ENCODE measurements at places on chromosomes 3 and 15. TPM values are rescaled to one million over a fixed set of nuclear protein-coding genes. Genes with fewer than 3 reads are reported as not detected.

Gene GOLGA8A
- total RNA-seq = 47.3 TPM

Gene SPINK8
- not detected for total RNA-seq

Gene TP63
- total RNA-seq = 0.06 TPM

Gene ACAN
- 0.20 TPM for total RNA-seq

DNA sequence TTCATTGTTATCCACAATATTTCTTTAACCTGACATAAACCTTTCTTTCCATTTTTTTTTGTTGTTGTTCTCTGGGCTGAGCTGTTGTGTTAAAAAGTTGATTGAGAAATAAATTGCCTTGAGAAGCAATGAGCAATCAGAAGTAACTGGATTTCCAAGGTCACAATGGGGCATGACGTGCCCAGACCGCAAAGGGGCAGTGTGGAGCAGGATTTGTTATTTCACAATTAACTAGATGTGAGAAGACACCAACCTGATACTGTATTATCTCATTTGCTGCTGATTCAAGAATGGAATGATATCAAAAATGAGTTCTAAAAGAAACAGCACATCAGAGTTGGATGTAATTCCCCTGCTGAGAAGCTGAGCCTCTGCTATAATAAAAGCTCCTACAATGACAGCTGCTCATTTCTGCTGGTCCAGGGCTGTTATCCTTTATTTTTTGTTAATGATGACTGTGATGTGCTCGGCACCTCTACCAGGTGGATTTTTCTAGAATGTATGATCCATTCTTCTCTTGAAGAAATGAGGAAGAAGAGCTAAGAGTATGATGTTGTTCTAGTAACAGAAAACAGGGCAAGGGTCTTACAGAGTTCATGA, 28.1 kb downstream of the CPNE4 start:
- peak; percentile 19 for DNase-seq

DNA sequence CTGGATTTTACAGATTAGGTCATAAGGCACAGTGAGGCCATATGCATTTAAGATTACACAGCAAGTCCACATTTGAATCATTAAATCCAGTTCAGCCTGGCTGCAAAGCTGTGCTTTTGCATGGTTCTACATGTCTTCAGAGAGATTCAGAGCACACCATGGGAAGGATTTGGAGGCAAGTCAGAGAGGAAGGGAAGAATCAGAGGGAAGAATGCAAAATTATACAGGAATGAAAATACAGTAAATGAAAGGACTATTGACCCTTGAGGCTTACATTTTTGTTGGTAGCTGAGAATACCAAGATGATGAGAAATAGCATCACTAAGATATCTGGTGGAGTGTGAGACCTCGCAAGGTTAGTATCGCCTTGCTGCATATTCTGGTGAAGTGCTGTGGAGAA, 13.9 kb downstream of the FILIP1L start:
- no peak for DNase-seq

DNA sequence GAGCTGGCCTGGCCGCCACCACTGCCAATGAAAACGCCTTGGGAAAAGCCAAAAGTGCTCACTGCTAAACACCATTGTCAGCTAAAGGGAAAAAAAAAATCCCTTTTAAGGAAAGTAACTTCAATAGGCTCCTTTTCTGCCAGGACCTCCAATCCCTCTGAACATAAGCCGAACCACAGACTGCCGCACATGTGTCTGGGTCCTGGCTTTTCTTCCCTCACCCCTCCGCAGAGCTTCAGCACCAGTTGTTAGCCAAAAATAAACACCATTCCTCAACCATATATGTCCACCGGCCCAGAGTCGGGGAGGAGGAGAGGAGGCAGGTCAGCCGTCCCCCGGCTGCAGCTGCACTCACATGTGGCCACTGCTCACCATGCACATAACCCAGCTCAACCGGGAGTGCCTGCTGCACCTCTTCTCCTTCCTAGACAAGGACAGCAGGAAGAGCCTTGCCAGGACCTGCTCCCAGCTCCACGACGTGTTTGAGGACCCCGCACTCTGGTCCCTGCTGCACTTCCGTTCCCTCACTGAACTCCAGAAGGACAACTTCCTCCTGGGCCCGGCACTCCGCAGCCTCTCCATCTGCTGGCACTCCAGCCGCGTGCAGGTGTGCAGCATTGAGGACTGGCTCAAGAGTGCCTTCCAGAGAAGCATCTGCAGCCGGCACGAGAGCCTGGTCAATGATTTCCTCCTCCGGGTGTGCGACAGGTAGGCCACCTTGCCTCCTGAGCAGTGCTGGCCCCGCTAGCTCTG, at the start of gene FBXL22:
FBXL22 (plus strand) TSS at position 350 of the 753 bp plus-strand sequence; CDS start at position 356, 6 bp downstream.
- DNase-seq = peak; percentile 60

Data from mucosa of gallbladder (tissue), 1 donor.